GM04503 (cell line): ENCODE measurements at places on chromosomes 2 and 18.

GRCh38 chr2:161233858-161234431 lies 73.7 kb downstream of the TANK start:
- DNase-seq: no peak

DNA sequence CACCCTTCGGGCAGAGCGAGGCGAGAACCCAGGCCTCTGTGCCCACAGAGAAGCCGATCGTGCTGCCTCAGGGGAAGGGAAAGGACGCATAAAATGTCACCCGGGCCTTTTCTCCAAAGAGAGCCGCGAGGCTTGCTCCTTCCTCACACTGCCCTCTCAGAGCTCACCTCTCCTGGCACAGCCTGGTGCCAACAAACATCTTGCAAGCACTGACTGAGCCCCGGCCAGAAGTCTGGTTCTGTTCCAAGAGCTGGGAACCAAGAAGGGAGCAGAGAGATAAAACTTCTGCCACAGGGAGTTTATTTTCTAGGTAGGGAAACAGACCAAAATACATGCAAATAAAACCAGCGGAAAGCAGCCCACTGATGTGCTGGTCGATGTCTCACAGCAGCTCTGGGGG lies 13.6 kb upstream of the ADI1 start:
- DNase-seq: no peak

DNA sequence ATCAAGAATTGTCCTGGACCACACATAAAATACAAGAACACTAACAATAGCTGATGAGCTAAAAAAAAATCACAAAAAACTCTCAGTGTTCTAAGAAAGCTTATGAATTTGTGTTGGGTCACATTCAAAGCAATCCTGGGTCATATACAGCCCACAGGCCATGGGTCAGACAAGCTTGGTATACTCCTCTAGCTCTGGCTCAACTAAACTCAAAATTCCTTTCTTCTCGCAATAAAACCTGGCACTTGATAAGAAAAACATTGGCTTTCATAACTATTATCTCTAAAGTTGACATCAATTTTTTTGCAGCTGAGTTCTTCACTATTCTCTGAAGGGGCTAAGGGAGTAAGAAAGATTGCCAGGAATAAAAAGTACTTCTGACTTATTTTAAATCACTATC lies 38.3 kb downstream of the FBXO48 start:
- no peak for DNase-seq

- DNase-seq: no peak
These were observed 86.8 kb upstream of the NEDD4L start for GRCh38 chr18:57957210-57957609.

GRCh38 chr18:26309281-26309680 lies 83.0 kb downstream of the TAF4B start:
- peak; percentile 25 for DNase-seq

GRCh38 chr18:26621161-26622026 lies 73.0 kb upstream of the KCTD1 start:
- DNase-seq: no peak

GRCh38 chr2:241730671-241731293 lies 3.6 kb upstream of the D2HGDH start:
- DNase-seq: no peak

- DNase-seq: no peak
These were observed 508.4 kb downstream of the PLCL1 start for GRCh38 chr2:198312596-198313483.

GRCh38 chr2:40302751-40303325 lies 149.1 kb downstream of the SLC8A1 start:
- DNase-seq: no peak

GRCh38 chr18:48924630-48925490 lies 25.9 kb downstream of the SMAD7 start:
- DNase-seq: no peak

GRCh38 chr2:129709001-129709955 lies 270.2 kb upstream of the RAB6C start:
- no peak for DNase-seq

- no peak for DNase-seq
These were observed 34.5 kb downstream of the HS1BP3 start for GRCh38 chr2:20616341-20616871.

DNA sequence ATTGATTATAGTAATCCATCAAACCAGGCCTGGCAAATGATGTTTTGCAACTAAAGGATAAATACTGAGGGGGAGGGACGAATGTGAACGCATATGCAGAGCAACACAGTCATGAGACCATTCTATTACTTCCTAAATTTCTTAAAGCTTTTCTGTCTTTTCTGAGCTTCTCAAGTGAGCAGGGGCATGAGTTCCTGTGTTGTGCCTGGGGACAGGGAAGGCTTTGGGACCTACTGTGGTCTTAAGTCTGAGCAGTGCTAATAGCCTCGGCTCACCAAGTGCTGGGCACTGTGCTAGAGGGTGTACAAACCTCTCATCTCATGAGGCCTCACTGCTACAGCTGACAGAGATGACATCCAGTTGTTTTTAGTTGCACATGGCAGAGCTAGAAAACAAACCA lies 182.4 kb downstream of the NEDD4L start:
- no peak for DNase-seq

GRCh38 chr18:79599441-79599931 lies 80.1 kb upstream of the CTDP1 start:
- DNase-seq: peak; percentile 58

DNA sequence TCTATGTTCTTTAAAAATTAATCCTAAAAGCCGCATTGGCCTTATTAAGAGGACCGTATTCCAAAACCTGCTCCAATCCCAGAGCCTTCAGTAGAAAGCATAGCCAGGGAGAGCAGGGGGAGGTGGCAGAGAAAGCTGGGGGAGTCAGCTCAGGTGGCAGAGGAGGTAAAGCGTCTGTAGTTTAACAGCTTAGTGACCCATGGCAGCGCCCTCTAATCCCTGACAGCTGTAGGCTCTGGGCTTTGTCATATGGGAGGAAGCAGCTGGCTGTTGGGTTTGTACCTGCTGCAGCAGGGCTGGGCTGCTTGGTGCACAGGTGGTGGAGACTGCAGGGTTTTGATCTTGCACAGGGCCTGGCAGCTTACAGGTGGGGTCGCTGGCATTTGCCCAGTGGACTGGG lies 50.6 kb downstream of the THNSL2 start:
- DNase-seq: no peak

DNA sequence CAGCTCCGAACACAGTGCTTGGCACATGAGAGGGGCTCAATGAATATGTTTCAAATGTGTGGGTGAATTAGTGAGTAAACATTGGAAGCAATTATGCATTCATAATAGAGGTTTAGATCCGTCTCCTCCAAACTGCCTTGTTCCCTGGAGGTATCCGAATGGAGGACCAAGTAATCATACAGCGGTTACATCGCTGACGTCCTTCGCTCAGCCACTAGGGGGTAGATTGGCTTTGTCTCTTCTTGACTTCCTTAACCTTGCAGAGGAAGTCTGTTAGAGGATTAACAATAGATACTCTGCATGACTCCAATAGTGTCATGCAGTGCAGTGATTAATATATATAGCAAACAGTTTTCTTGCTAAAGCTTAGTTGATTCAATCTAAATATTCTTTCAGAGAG lies 517.0 kb downstream of the PTPRM start:
- DNase-seq: no peak

- DNase-seq: peak; percentile 21
These were observed 216.6 kb upstream of the DSEL start for GRCh38 chr18:67733088-67733487.

- no peak for DNase-seq
These were observed 404 bp upstream of the AKAIN1 start for GRCh38 chr18:5197461-5197860.

GRCh38 chr18:3511980-3512379 lies 62.0 kb downstream of the TGIF1 start:
- peak; percentile 33 for DNase-seq

GRCh38 chr2:40405465-40405864 lies 46.4 kb downstream of the SLC8A1 start:
- DNase-seq: peak; percentile 51

- DNase-seq: no peak
These were observed 186.7 kb upstream of the ETAA1 start for GRCh38 chr2:67210430-67210829.

DNA sequence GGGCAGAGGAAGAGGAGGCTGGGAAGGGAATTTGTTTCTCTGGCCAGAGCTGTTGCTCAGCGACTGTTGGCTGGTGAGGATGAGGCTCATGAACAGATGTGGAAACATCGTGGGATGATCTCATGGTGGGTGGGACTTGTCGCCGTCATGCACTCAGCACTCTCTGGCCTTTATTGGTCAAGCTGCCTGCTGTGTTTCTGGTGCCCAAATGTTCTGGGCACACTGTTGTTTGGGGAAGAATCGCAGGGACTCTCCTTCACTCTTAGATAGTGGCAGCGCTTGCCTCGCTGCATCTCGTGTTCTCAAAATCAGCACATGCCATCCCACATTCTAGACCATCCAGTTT lies 145.6 kb downstream of the AGAP1 start:
- peak; percentile 92 for DNase-seq

- no peak for DNase-seq
These were observed 297.5 kb upstream of the CRIM1 start for GRCh38 chr2:36058076-36058475.

DNA sequence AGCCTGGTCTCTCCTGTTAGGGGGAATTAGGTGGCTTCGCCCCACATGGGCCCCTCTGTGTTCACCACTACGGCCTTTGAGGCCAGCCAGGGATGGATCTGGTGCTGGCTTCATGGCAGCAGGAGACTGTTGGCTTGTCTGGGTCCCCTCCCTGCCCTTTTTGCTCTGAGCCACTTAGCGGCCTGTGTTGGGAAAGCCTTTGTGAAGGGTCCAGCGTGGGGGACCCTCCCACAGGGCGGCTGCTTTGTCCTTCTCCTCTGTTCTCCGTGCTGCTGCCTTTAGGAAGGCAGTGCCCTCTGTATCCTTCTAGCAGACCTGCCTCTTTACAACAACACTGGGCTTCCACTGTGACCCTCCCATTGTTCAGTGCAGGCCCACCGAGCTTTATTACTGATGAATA lies 118.4 kb downstream of the TSN start:
- DNase-seq: no peak

DNA sequence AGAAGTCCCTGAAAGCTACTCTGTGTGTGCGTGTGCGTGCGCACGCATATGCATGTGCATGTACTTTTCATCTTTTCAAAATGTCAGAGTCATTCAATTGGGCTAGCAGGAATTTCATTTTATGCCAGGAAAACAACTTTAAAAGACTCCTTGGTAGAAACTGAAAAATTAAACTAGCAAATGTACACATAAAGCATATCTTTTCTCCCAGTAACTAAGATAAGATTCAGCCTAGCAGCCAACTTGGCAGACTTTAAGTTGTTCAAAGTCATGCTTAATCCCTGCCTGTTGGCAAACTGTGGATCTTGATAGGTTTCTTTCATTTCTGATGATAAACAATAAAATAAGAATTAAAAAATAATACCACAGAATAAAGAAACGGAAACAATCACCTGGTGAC lies 1129.1 kb downstream of the LRP1B start:
- DNase-seq: no peak

DNA sequence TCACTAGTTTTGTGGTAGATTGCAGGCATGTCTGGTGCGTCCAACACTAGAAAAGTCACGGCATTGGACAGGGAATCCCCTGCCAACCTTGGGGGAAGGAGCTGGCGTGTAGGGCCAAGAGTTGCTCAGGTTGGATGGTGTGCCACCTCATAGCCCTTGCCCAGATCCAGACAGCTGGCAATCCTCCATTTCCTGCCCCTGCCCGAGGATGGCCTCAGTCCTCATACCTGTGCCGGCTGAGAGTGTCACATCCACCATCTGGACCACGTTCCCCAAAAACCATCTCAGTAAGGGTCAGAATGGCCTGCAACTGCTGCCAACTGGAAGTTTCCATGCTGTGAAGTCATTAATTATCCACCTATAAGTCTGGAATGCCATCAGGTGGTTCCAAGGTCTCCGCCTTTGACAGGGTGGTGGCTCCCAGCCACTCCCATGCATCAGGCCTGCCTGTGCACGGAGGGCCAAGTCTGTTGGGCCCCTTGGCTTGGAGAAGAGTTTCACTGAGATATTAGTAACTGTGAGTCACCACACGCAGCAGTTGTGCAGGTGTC lies 55.0 kb downstream of the IMPA2 start:
- DNase-seq: no peak

DNA sequence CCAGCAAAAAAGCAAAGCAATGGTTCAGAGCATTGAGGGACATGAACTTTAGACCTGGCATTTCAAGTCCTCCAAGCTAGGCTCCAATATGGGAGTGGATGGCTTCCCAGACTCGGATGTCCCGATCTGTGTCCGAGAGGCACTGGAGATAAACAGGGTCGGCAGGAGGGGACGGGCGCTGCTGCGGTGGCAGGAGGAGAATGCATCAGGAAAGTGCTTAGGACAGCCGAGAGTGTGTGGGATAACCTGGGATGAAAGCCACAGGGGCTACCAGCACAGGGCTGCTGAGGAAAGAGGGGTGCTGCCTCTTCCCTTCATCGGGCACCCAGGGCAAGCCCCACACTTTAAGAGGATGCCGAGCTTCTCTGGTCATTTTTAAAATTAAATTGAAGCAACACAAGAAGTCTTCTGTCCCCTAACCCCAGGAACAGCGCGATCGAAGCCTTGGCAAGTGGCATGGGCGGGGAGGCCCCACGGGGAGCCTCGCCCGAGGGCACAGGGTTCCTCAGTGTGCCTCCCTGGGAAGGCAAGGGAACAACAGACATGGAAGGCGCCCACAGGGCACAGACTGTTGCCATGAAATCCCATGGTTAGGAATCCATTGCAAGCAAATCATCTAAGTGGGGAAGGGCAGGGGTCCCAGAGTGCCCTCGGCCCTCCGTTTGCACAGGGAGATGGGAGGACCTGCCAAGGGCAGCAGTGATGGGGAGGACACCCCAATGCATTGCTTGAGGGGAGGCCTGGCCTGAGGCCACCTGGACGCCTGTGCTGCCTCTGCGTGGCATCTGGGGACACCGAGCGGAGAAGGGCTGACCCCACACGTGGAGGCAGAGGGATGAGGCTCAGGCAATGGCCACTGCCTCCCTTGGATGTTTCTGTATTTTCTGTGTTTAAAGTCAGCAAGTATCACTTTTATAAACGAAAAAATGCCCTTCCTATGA lies 78.5 kb upstream of the GPC1 start:
- no peak for DNase-seq

DNA sequence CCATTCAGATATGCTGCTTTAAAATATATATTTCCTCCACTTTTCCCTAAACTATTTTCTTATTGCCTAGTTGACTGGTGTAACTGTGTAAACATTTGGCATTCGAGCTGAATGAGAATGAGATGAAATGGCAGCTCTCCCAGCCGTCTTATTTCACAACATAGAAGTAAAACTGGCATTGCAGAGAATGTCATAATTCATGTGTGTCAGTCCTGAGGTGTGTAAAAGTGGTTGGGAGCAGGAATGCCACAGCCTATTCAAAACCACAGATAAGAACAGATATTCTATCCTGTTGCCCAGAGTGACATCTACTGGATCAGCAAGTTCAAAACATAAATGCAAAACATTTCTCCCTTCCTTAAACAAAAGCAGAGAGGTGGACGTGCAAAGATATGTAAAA lies 565.5 kb upstream of the CHAC2 start:
- peak; percentile 62 for DNase-seq

DNA sequence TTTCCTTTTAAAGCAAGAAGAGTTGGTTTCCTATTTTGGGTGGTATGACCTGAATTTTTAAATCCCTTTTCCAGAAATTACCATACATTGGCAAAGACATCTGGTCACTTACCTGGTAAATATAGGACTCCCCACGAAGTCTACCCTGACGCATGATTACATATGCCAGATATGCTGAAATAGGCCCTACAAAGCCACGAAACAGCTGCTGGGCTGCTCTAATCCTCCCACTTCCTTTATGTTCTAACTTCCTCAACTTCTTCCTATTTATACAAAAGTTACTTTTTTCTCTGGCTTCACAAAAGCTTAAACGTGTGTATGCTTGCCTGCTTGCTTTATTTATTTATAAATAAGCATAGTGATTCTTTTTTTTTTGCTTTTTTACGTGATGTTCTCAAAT lies 186.0 kb upstream of the EPHA4 start:
- no peak for DNase-seq
